AG08395 (cell line): ENCODE measurements at places on chromosomes 7 and 10.
A peak's percentile ranks its signal among the peaks of the same experiment; 100 is the strongest.

DNA sequence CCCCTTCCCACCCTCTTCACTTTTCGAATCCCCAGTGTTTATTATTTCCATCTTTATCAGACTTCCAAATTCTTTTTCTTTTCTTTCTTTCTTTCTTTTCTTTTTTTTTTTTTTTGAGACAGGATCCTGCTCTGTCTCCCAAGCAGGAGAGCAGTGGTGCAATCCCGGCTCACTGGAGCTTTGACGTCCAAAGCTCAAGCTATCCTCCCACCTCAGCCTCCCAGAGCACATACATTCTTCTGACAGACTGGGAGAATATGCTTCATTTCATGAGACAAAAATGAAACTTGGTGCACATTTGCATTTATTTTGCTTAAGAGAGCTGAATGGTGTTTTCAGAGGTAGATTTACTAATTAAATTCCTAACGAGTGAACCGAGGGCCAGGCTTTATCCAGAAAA is 80.1 kb upstream of the FZD8 start:
- no peak for DNase-seq

GRCh38 chr10:124116771-124117510 is 23.5 kb upstream of the CHST15 start:
- no peak for DNase-seq

DNA sequence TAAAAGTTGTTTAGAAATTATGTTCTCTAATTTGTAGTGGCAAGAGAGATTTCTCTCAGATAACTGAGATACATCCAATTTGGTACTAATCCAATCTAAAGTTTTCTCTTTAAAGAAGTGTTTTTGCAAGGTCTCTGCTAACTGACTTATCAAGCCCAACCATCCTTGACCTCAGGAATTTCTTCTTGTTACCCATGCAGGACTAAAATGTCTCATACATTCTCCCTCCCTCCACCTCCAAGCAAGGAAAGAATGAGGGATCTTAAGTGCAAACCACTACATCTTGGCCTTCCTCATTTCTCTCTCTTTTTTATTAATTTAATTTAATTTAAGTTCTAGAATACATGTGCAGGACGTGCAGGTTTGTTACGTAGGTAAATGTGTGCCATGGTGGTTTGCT is 12.8 kb downstream of the NRAP start:
- no peak for DNase-seq

DNA sequence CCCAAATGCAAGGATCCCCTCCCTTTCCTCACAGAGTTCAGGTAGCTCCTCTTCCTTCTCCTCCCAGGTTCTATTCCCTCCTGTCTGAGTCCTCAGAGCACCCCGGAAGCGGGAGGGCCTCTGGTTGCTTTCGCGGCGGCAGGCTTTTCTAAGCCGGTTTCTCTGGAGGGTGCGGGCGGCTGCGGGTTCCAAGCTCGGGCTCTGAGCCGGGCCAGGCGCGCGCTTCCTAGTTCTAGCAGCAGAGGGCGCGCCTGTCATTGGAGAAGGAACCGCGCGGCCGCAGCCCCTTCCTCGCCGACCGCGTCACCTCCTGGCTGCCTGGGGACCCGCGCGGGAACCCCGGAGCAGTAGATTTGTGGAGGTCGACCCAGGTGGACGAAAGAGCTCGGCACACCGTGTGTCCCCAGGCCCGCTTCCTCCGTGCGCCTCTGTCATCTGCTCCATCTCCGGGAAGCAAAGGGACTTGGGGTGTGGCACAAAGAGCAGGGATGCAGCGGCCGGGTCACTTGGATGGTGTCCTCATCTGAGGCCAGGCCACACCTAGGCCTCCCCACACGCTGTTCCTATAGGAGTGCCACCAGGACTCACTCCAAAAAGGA is 389.0 kb upstream of the PODXL start:
- DNase-seq: peak; percentile 59

DNA sequence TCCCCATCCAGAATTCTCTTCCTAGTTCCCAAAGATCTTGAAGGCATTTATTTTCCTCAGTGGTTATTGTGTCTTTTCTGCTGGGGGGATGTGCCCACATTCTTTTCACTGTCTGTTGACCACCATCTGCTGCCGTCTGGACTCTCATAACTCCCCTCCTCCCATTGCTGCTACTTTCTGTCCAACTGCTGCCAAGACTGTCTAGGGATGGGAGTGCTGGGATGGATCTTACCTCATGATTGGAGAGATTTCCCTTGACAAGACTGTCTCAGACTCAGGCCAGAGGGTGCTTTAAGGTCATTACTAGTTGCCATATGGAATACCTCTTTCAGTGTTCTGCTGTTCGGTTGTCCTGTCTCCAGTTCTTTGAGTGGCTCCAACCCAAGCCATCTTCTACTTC is 141.6 kb downstream of the C1GALT1 start:
- no peak for DNase-seq

DNA sequence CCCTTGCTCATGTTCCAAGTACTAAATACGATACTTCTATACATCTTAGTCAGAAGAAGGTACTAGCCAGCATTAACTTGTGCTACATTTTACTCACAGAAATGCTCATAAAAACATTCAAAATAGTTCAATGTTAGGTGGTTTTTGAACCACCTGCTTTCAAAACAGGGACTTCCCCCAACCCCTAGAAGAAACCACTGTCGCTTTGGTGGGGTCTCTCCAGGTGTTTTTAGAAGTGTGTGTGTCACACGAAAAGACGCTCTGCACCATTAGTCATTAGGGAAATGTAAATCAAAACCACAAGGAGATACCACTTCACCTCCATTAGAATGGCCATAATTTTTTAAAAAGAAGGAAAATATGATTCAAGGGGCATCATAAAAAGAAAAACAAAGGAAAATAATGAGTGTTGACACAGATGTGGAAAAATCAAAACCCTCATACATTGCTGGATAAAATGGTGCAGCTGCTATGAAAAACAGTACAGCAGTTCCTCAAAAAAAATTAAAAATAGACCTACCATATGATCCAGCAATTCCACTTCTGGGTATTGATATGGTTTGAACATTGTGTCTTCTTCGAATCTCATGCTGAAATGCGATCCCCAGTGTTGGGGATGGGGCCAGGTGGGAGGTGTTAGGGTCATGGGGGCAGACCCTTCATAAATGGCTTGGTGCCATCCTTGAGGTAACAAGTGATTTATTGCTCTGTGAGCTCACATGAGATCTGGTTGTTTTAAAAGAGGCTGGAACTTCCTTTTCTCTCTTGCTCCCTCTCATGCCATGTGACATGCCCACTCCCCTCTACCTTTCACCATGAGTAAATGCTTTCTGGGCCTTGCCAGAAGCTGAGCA is 74.2 kb downstream of the MALSU1 start:
- DNase-seq: no peak

- DNase-seq: no peak
Measured at GRCh38 chr10:133072196-133072595, 15.5 kb upstream of the ADGRA1 start.

GRCh38 chr7:87944547-87944946 is 10.5 kb downstream of the ADAM22 start:
- no peak for DNase-seq

- DNase-seq: no peak
Measured at GRCh38 chr10:128044961-128045832, 81.0 kb downstream of the MKI67 start.

GRCh38 chr10:95963202-95963990 is 55.6 kb downstream of the CC2D2B start:
- no peak for DNase-seq

DNA sequence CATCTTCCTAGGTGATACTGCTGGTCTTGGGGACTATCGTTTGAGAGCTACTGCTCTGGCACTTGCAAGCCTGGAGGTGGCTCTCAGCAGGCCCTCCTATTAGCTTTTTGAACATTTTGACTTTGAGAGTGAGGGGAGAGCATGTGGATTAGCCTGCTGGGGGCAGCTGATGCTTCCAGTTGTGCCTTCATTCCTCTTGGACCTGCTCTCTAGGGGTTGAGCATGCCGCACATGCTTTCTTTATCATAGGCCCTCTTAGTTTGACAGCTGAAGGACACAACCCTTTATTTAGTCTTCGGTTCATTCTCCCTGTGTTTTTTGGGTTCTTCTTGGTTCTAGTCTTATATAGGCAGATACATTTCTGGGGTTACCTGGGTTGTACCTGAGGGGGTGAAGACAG is 132.1 kb downstream of the GALNT17 start:
- DNase-seq: no peak

DNA sequence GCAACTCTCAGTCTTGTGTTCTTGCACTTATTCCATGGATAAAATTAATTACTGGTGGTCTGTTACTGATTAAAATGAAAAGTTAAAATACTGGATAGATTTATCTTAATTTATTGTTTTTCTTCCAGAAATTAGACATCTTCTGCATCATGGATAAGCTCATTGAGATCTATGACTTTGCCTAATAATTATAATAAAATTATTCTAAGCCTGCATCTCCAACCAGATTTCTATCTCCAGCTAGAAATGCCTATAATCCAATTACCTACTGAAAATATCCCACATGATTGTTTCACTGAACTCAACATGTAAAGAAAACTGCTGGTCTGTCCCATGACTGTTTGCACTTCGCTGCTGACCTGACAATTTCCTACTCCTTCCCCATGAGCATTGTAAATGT is 88.3 kb upstream of the ACBD5 start:
- no peak for DNase-seq

- DNase-seq: no peak
Measured at GRCh38 chr7:83105948-83106347, 56.7 kb downstream of the PCLO start.

DNA sequence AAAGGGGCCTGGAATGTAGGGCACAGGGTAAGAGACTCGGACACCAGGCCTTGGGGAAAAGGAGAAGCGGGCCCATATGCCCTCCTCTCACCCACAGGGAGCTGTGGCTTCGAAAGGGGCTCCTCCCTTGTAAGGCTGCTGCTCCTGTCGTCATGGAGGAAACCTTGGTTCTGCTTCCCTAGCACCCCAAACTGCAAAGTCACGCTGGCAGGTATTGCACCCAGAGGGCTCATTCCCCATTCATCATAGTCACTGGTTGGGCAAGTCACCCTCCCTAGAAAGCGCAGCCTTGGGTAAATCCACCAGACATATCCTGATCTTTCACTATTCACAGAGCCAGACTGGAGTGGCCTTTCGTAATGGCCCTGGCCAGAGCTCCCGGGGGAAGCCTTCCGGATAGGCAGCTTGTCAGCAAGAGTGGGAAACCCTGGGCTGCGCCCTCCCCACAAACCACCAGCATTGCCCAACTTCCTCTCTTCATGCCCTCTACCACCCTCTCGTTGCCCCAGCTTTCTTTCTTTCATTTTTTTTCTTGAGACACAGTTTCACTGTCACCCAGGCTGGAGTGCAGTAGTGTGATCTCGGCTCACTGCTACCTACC is 121.0 kb downstream of the HIP1 start:
- DNase-seq: no peak

GRCh38 chr10:89348975-89349374 is 21.2 kb downstream of the IFIT3 start:
- no peak for DNase-seq

- no peak for DNase-seq
Measured at GRCh38 chr10:93707623-93708022, 5.2 kb upstream of the FRA10AC1 start.
